Activated naive CD4-positive, alpha-beta T cell treated with anti-CD3 and anti-CD28 coated beads for 36 hours (primary cell): ENCODE measurements at places on chromosomes 4 and X.

DNA sequence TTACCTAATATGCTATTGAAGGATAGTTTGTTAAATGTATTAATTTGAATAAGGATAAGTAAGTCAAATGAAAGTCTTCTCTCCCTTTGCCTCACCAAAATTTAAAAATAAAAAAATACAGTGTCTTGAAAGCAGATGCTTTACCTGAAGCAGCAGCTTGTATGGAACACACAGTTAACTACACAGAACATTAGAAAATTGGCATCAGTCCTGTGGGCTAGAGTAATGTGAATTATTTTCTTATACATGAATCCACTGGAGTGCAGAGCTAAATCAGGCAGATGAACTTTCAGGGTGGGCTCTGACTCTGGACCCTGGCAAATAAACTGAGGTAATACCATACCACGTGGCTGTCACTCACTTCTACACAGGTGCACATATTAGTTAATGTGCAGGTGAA, 348.0 kb downstream of the FSTL5 start:
- DNase-seq = no peak

DNA sequence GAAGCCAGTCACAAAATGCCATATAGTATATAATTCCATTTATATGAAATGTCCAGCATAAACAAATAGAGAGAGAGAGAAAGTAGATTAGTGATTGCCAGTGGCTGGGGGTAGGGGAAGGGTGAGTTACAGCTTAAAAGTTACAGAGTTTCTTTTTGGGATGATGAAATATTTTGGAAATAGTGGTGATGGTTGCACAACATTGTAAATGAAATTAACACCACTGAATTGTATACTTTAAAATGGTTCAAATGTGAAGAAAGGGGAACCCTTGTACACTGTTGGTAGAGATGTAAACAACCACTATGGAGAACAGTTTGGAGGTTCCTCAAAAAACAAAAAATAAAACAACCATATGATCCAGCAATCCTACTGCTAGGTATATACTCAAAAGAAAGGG, 131.2 kb upstream of the GPC4 start:
- DNase-seq = no peak

- no peak for DNase-seq
Observed at GRCh38 chr4:17010426-17011087, 112.1 kb upstream of the LDB2 start.

GRCh38 chr4:21830272-21830671, 118.3 kb downstream of the KCNIP4 start:
- DNase-seq = no peak
